Memory B cell (primary cell): ENCODE measurements at places on chromosomes 12 and 14.

- H3K36me3 ChIP-seq: no peaks in the 10 kb centered on the region
- no peak overlapping the region for H3K27ac ChIP-seq
- H3K4me3 ChIP-seq: no peak overlapping the region
- no peak for DNase-seq
Observed at GRCh38 chr12:16112612-16113560, 164.6 kb downstream of the SLC15A5 start.

GRCh38 chr14:59313144-59313651, 124.7 kb downstream of the DAAM1 start:
- peak overlapping the region; percentile 73 for H3K27ac ChIP-seq
- DNase-seq: no peak
- peaks cover 31% of the 10 kb centered on the region for H3K4me1 ChIP-seq
- H3K4me3 ChIP-seq: no peak overlapping the region

GRCh38 chr12:49796155-49796554, 32.1 kb downstream of the NCKAP5L start:
- H3K27me3 ChIP-seq: no peaks in the 10 kb centered on the region
- no peak overlapping the region for H3K27ac ChIP-seq
- H3K4me1 ChIP-seq: no peaks in the 10 kb centered on the region
- no peak overlapping the region for H3K4me3 ChIP-seq
- peaks cover 6% of the 10 kb centered on the region for H3K36me3 ChIP-seq

GRCh38 chr12:121715862-121716435, 3.4 kb downstream of the TMEM120B start:
- H3K27me3 ChIP-seq: no peaks in the 10 kb centered on the region
- H3K4me3 ChIP-seq: no peak overlapping the region
- peaks cover 13% of the 10 kb centered on the region for H3K4me1 ChIP-seq
- no peak overlapping the region for H3K27ac ChIP-seq
- H3K36me3 ChIP-seq: peaks cover 2% of the 10 kb centered on the region

GRCh38 chr14:87030197-87030596, 962.8 kb downstream of the GALC start:
- H3K4me1 ChIP-seq: no peaks in the 10 kb centered on the region
- H3K27ac ChIP-seq: no peak overlapping the region
- H3K4me3 ChIP-seq: no peak overlapping the region
- no peak for DNase-seq
- no peaks in the 10 kb centered on the region for H3K27me3 ChIP-seq
- no peaks in the 10 kb centered on the region for H3K36me3 ChIP-seq

DNA sequence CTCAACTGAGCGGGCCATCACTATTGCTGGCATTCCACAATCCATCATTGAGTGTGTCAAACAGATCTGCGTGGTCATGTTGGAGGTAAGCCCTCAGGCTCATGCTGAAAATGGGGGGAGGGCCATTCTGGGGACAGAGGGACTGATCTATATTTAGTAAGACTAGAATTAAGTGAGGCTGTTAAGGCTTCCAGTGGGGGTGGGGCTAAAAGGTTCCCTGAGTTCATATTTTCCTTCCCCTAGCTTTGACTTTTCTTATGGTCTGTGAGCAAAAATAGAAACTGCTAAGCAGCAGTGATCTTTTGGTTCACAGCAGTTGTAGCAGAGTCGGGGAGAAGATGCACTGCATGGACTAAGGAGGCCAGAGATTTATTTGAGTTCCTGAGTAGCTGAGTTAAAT, 9.2 kb downstream of the PCBP2 start:
- peak overlapping the region; percentile 35 for H3K27ac ChIP-seq
- peaks cover 38% of the 10 kb centered on the region for H3K36me3 ChIP-seq
- H3K27me3 ChIP-seq: no peaks in the 10 kb centered on the region
- no peak overlapping the region for H3K4me3 ChIP-seq

DNA sequence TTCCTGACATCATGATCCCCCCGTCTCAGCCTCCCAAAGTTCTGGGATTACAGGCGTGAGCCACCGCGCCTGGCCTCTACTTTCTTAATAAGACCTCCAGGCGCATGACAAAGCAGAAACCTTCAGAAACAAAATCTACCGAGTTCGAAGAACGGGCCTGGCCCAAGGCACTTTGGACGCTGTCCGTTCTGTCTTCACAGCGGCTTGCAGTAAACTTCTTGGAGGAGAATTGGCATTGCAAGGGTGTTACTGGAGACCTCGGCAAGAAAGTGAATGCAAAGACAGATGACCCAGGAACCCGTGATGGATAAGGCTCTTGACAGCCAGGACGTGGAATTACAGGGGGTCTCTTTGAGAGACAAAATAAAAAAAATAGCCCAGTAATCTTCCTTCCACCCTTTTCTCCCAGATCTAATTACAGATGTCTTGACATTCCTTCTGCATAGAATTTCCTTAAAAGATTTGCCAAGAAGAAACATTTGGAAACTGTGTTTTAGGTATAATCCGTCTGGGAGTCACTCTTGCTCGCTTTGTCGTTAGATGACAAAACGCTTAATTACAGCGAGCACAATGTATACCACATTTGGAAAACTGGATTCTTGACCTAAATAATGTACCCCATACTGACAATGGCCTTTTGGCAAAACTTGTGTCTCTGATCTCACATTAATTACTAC, 83.2 kb upstream of the TBX3 start:
- no peak overlapping the region for H3K27ac ChIP-seq
- no peaks in the 10 kb centered on the region for H3K4me1 ChIP-seq
- no peak for DNase-seq
- H3K4me3 ChIP-seq: no peak overlapping the region
- H3K27me3 ChIP-seq: peaks cover 2% of the 10 kb centered on the region

DNA sequence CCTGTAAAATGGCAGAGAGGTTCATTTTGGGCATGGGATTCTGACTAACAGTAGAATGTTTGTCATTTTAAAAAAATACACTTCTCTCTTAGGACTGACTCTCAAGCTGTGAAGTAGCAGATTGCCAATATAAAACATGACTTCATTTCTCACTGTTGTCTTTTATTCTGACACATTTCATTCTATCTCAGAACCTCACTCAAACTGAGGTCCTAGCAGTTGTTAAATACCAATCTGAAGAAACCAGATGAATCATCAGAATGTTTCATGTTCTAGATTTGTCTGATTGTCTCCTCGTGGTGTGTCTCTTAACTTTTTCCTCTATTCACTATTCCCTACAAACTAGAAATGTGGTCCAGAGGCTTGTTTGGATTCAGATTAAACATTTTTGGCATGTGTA, 276.5 kb upstream of the NPAS3 start:
- H3K27ac ChIP-seq: no peak overlapping the region
- H3K36me3 ChIP-seq: no peaks in the 10 kb centered on the region
- H3K4me3 ChIP-seq: no peak overlapping the region
- H3K4me1 ChIP-seq: no peaks in the 10 kb centered on the region
- H3K27me3 ChIP-seq: peaks cover 3% of the 10 kb centered on the region

- no peaks in the 10 kb centered on the region for H3K36me3 ChIP-seq
- no peaks in the 10 kb centered on the region for H3K27me3 ChIP-seq
- no peak for DNase-seq
- no peaks in the 10 kb centered on the region for H3K4me1 ChIP-seq
- no peak overlapping the region for H3K27ac ChIP-seq
Observed at GRCh38 chr14:28059254-28059653, 707.3 kb upstream of the FOXG1 start.

- no peak for DNase-seq
- H3K27ac ChIP-seq: no peak overlapping the region
- H3K27me3 ChIP-seq: no peaks in the 10 kb centered on the region
- H3K4me3 ChIP-seq: no peak overlapping the region
Observed at GRCh38 chr14:25484235-25484634, 434.3 kb upstream of the STXBP6 start.

DNA sequence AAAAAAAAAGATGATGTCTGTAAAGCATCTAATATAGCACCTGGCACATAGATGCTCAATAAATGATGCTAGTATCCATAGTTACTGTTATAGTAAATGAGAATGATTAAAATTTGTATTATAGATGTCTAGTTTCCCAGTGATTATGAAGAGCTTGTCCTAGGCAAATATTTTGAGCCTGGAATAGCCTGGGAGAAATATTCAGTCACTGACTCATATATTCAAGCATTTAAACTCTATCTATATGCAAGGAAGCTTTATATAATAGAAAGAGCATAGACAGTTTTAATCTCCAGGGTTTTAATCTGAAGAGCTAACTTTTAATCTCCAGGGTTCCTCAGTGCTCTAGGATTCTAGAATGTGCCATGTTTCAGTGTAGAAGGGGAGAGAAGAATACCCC, 91.5 kb upstream of the VASH1 start:
- no peaks in the 10 kb centered on the region for H3K36me3 ChIP-seq
- H3K27me3 ChIP-seq: peaks cover 3% of the 10 kb centered on the region
- H3K4me3 ChIP-seq: no peak overlapping the region
- H3K4me1 ChIP-seq: no peaks in the 10 kb centered on the region

DNA sequence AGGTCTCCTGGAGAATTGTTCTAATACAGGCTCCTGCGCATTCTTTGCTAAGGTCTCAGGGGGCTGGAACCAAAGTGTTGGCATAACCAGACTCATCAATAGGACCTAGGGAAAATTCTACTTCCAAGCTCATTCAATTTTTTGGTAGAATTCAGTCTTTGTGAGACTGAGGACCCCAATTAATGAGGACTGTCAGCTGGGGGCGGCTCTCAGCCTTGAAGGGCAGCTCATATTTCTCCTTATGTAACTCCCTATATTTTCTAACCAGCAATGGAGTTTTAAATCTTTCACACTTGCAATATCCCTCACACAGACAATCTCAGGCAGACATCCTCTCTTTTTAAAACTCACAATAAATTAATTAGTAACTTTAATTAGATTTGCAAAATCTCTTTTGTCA, 476.4 kb upstream of the LRFN5 start:
- no peak overlapping the region for H3K27ac ChIP-seq
- DNase-seq: no peak
- no peak overlapping the region for H3K4me3 ChIP-seq
- H3K27me3 ChIP-seq: no peaks in the 10 kb centered on the region
- H3K4me1 ChIP-seq: no peaks in the 10 kb centered on the region

GRCh38 chr12:9779209-9779608, 18.5 kb upstream of the CD69 start:
- no peak for DNase-seq
- H3K27me3 ChIP-seq: no peaks in the 10 kb centered on the region
- H3K27ac ChIP-seq: no peak overlapping the region
- H3K36me3 ChIP-seq: no peaks in the 10 kb centered on the region
- no peak overlapping the region for H3K4me3 ChIP-seq

GRCh38 chr12:89494411-89495231, 30.0 kb downstream of the GALNT4 start:
- peak overlapping the region; percentile 29 for H3K4me3 ChIP-seq
- H3K36me3 ChIP-seq: peaks cover 29% of the 10 kb centered on the region
- H3K4me1 ChIP-seq: peaks cover 36% of the 10 kb centered on the region
- peak overlapping the region; percentile 86 for H3K27ac ChIP-seq
- H3K27me3 ChIP-seq: no peaks in the 10 kb centered on the region

DNA sequence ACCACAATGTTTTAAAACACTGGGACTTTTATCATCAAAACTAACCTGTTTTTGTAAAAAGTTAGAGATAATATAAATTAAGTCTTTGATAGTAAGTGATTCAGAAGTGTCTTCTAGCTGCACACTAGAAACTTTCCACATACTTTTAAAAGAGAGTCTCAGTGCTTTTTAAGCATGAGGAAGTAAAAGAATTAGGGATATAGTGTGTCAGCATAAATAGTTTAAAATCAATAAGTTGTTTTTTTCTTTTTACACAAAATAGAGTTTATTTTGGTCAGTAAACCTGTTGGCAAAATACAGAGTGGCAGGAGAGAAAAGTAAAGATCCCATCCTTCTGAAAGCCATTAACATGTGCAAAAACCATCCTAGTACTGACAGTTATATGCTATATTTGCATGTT, 1.7 kb downstream of the DNM1L start:
- no peak for DNase-seq
- peaks cover 19% of the 10 kb centered on the region for H3K4me1 ChIP-seq
- H3K27me3 ChIP-seq: no peaks in the 10 kb centered on the region
- no peak overlapping the region for H3K4me3 ChIP-seq
- peaks cover 4% of the 10 kb centered on the region for H3K36me3 ChIP-seq

DNA sequence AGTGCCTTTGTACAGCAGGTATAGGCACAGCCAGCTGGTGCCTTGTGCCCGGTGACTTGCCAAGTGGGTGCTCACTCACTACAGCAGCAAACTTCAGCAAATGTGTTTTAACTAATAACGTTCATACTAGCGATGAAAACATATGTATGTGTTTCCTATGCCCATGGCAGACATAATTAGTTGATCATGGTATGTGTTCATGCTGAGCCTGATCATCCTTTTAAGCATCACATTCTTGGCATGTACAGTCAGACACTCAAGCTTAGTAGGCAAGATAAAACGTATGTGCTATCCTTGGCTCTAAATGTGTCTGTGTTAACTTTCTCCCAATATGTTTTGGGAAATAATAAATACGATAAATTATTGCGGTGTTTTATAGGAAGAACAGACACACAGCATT, 55.6 kb downstream of the RASSF8 start:
- H3K27me3 ChIP-seq: peaks cover 5% of the 10 kb centered on the region
- DNase-seq: no peak
- H3K4me1 ChIP-seq: peaks cover 2% of the 10 kb centered on the region
- H3K36me3 ChIP-seq: no peaks in the 10 kb centered on the region

DNA sequence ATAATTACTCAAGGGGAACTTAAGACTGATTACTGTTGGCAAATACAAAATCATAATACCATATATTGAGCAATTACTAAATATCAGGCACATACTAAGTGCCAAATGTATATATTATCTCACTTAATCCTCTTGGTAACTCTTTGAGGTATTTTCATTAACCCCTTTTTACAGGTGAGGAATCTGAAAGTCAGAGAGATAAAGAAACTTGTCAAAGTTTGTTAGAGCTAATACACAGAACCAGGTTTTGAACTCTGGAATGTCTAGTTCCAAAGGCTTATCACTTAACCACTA, 80.3 kb downstream of the LLPH start:
- no peak overlapping the region for H3K4me3 ChIP-seq
- H3K4me1 ChIP-seq: no peaks in the 10 kb centered on the region

DNA sequence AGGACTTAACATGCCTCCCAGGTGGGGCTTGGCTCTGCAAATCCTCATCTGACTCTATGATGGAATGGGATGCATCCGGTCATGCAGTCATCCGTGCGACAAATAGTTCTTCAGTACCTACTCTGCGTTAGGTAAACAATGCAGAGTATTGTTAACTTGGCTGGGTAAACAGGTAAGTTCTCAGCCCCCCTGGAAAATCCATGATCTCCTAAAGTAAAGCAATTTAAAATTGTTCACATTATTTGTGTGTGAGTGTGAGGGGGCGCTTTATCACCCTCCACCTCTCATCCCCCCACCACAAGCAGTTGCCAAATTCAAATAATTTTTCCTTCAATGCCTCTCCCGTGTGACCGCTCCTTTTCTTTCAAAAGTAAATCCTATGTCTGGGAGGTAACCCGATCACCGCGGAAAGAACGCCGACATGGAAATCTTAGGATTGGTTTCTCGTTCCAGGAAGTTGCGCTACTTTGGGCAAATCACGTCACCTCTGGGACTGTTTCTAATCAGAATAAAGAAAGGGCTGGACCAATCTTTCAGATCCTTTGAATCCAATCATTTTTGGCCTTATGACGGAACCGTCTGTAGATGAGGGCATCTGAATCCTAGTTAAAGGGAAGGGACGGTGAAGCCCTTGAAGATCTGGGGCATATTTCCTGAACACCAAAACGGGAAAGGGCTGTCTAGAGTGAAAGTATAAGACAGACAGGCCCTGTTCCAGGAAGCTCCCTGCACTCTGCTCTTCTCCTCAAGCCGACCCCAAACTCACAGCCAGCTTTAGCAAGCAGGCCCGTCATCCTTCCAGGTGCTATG, 44.0 kb upstream of the SINHCAF start:
- no peak overlapping the region for H3K4me3 ChIP-seq
- no peaks in the 10 kb centered on the region for H3K27me3 ChIP-seq
- DNase-seq: no peak
- H3K36me3 ChIP-seq: no peaks in the 10 kb centered on the region
